Body of pancreas (tissue), 4 donors: ENCODE measurements at places on chromosomes 1 and 21.
A peak's percentile ranks its signal among the peaks of the same experiment; 100 is the strongest.

- no peak overlapping the region for H3K27ac ChIP-seq
- H3K4me3 ChIP-seq: no peak overlapping the region
- H3K4me1 ChIP-seq: peaks cover 17% of the 10 kb centered on the region
- no peak for DNase-seq
- no peaks in the 10 kb centered on the region for H3K27me3 ChIP-seq
- H3K36me3 ChIP-seq: peaks cover 3% of the 10 kb centered on the region
These were observed 12.9 kb downstream of the FAAH start for GRCh38 chr1:46406881-46407608.

DNA sequence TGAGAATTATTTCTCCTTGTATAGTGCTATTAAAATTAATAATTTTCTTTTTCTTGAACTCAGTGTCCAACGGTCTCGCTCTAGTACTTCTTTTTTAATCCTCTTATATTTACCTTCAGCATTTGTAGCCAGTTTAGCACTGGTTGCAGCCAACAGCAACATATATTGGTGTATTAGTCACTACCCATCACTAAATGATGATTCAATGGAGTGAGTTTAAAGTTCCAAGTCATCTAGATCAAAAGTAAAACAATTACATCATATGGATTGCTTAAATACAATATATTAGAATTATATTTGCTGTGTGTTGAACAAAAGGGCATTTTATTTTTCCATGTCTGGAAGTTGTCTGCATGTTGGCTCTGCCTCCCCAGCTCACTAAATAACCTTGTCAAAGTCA lies 591.8 kb downstream of the ADGRL2 start:
- H3K4me3 ChIP-seq: no peak overlapping the region
- H3K4me1 ChIP-seq: no peaks in the 10 kb centered on the region
- DNase-seq: no peak
- H3K27me3 ChIP-seq: no peaks in the 10 kb centered on the region
- H3K27ac ChIP-seq: no peak overlapping the region

DNA sequence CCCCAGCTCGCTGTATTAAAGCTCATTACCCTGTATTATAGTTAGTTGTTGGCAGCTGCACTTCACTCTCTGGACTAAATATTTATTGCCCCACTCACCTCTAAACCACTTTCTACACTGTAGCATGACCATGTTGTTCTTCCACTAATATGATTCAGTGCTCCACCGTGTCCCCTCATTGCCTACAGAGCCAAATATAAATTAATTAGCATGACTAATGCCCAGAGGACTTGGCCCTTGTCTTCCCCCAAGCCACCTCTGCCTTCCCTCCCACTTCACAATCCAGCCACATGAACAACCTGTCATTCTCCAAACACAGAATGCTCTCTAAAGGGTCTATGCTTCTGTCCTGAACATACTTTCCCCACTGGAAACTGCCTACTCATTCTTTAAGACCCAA lies 276.5 kb downstream of the PLPP3 start:
- no peaks in the 10 kb centered on the region for H3K36me3 ChIP-seq
- H3K4me3 ChIP-seq: no peak overlapping the region
- H3K27ac ChIP-seq: no peak overlapping the region
- no peak for DNase-seq
- H3K4me1 ChIP-seq: no peaks in the 10 kb centered on the region
- no peaks in the 10 kb centered on the region for H3K27me3 ChIP-seq

DNA sequence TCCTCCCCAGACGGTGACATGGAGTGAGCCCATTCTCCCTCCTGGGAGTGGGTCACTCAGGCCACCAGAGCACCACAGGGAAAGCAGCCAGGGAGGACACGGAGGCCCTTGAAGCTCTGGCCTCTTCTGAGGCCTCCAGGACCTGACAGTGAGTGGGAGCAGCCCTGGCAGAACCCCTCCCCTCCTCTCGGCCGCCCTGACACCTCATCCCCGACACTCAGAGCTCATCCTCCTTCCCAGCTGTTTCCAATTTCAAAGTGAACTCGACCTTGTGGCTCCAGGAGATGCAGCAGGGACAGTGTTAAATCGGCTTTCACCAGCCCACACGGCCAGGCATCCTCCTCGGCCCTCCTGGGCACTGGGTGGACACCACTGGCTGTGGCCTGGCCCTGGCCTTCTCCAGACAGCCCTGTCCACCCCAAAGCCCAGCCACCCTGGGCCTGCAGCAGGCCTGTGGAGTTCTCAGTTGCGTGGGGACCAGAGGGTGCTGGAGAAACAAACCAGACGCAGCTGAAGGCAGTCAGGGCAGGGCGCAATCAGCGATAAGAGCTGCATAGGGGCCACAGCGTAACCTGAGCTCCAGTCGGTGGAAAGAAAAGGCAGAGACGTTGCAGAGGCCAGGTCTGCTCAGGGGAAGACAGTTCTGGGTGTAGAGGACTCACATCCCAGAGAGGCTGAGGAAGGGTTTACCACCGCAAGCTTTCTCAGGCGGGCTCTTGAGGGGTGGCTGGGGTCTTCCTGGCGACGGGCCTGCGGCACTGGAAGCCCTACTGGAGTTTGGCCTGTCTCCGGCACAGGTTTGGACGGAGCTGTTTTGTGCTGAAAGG lies 27.1 kb downstream of the FTCD start:
- no peak for DNase-seq
- H3K27ac ChIP-seq: no peak overlapping the region
- H3K4me1 ChIP-seq: no peaks in the 10 kb centered on the region
- no peaks in the 10 kb centered on the region for H3K27me3 ChIP-seq

GRCh38 chr1:42422737-42423136 lies 33.1 kb downstream of the ZMYND12 start:
- H3K27ac ChIP-seq: no peak overlapping the region
- H3K4me1 ChIP-seq: peaks cover 18% of the 10 kb centered on the region
- H3K27me3 ChIP-seq: no peaks in the 10 kb centered on the region
- no peak for DNase-seq
- H3K4me3 ChIP-seq: no peak overlapping the region
- H3K36me3 ChIP-seq: no peaks in the 10 kb centered on the region

DNA sequence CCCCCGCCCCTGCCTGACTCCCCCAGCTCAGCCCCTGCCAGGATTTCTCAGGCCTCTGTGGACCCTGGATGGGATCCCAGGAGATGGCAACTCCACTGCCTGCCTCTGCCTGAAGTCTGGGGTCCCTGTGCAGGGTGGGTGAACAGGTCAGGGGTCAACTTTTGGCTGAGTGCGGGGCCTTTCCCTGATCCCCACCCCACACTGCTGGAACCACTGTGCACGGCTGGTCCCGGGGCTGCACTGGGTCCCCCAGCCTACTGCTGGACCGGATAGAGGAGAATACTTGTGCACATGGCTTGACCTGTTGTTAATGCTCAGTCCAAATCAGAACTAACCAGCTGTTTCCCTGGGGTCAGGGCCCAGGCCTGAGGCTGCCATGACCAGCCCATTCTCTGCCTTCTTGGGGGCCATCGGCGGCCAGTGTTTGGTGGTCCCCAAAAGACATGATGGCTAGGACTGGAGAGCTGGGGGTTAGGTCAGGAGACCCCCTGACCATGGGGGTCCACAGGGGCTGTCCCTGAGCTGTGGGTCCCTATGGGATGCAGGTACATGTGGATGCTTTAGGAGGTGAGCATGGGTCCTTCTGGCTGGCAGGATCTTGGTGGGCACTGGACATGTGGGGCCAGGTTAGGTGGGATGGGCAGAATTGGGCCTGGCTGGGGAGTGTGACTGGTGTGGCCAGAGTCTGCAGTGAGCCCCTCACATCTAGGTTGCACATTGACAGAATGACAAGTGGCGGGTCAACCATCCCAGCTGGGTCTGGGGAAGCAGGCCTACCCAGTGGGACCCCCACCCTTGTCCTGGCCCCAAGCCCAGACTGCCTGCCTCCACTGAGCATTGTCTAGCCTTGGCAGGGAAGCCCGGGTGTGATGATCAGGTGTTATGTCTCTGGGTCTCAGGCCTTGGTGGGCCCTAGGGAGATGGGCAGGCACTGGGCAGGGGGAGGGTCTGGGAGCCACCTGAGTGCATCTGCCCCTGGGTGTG lies 19.0 kb upstream of the ZNF678 start:
- H3K4me3 ChIP-seq: no peak overlapping the region
- no peaks in the 10 kb centered on the region for H3K36me3 ChIP-seq
- no peaks in the 10 kb centered on the region for H3K27me3 ChIP-seq
- no peak overlapping the region for H3K27ac ChIP-seq
- peaks cover 32% of the 10 kb centered on the region for H3K4me1 ChIP-seq

- no peak within 1 kb of the TSS for H3K27ac ChIP-seq
- DNase-seq: no peak
- peaks cover 4% of the 10 kb centered on the region for H3K27me3 ChIP-seq
- peaks cover 37% of the 10 kb centered on the region for H3K4me1 ChIP-seq
- no peaks in the 10 kb centered on the region for H3K36me3 ChIP-seq
- H3K4me3 ChIP-seq: no peak within 1 kb of the TSS
These were observed at the start of gene TBX15 for GRCh38 chr1:118988186-118989005. Gene TBX15, minus strand, starts transcription at chr1:118988343. Its CDS starts 548 bp downstream, at chr1:118987795.

DNA sequence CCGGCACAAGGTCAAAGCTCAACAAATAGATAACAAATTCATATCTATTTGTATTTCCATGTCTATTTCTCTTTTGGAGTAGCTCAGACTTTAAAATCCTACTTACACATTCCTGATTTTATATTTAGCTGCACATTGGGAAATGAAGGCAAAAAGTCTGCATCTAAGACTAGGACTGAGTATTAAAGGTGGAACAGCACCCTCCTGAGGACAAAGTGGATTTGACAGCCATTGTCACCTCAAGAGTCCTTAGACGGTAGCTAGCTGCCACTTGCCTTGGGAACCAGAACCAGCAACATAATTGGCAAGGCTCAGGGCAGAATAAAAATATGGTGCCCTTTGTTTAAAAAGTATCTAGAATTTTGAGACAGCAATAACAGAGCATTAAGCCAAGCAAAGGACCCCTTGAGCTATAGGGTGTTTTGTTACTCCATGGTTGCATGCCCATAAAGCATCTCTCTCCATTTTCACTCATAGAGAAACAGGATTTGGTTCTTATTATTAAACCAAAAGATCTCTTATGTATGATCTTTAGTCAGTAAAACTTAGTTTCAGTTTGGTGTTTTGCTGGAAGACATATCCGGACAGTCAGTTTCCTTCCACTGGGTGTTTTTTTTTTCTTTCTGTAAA lies 30.0 kb upstream of the SGIP1 start:
- H3K4me1 ChIP-seq: no peaks in the 10 kb centered on the region
- no peak overlapping the region for H3K27ac ChIP-seq
- DNase-seq: peak; percentile 36
- no peaks in the 10 kb centered on the region for H3K36me3 ChIP-seq
- H3K4me3 ChIP-seq: no peak overlapping the region

DNA sequence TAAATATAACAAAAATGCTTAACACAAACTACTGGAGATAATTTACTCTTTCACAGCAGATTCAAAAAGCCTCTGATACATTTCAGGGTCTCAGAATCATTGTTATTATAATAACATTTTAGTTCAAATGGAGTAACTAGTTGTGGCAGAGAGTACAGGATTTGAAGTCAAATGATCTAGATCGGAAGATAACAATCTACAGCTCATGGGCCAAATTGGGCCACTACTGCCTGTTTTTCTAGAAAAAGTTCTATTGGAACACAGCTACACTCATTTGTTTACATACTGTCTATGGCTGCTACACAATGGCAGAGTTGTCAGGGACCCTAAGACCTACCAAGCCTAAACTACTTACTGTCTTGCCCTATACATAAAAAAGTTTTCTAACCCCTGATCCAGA lies 63.6 kb downstream of the ELAVL4 start:
- no peak overlapping the region for H3K4me3 ChIP-seq
- no peaks in the 10 kb centered on the region for H3K27me3 ChIP-seq
- no peaks in the 10 kb centered on the region for H3K36me3 ChIP-seq
- no peak for DNase-seq
- H3K27ac ChIP-seq: no peak overlapping the region
- H3K4me1 ChIP-seq: peaks cover 5% of the 10 kb centered on the region

- H3K36me3 ChIP-seq: no peaks in the 10 kb centered on the region
- H3K27ac ChIP-seq: no peak overlapping the region
- no peaks in the 10 kb centered on the region for H3K27me3 ChIP-seq
- no peak overlapping the region for H3K4me3 ChIP-seq
These were observed 91.6 kb downstream of the DDAH1 start for GRCh38 chr1:85373378-85373708.

DNA sequence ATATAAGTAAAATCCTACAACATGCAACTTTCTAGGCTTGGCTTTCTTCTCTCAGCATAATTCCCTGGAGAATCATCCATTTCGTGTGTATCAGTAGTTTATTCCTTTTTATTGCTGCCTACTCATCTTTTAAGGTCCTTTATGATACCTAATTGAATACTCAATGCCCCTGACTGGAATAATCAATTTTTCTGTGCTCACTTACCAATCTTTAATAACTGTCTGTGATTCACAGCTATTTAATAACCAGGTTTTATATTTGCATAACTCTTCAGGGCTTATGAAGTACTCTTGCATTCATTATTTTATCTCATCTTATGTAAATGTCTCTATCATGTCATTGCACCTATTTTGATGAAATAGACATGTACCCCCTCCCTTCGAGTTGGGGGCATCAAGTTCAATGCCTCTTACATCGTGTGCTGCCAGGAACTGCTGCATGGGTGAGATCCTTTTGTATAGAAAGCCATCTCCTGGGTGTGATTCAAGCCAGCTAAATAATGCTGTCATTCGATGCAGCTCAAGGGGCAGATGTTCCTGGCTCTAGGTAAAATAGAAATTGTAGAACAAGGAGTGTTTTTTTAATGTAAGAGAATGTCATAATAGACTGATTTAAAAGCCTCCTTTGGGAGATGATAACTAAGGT lies 222.7 kb downstream of the SLC35F3 start:
- H3K4me1 ChIP-seq: no peaks in the 10 kb centered on the region
- no peak overlapping the region for H3K27ac ChIP-seq
- H3K36me3 ChIP-seq: no peaks in the 10 kb centered on the region

- DNase-seq: peak; percentile 88
- H3K4me3 ChIP-seq: no peak overlapping the region
- H3K27ac ChIP-seq: peak overlapping the region; percentile 90
- H3K36me3 ChIP-seq: peaks cover 17% of the 10 kb centered on the region
- H3K4me1 ChIP-seq: peaks cover 89% of the 10 kb centered on the region
These were observed 3.5 kb downstream of the MOB3C start for GRCh38 chr1:46612937-46613660.

GRCh38 chr1:234889643-234890042 lies 239.0 kb downstream of the TOMM20 start:
- H3K4me1 ChIP-seq: peaks cover 41% of the 10 kb centered on the region
- no peaks in the 10 kb centered on the region for H3K36me3 ChIP-seq
- H3K4me3 ChIP-seq: no peak overlapping the region
- H3K27me3 ChIP-seq: no peaks in the 10 kb centered on the region
- no peak overlapping the region for H3K27ac ChIP-seq

DNA sequence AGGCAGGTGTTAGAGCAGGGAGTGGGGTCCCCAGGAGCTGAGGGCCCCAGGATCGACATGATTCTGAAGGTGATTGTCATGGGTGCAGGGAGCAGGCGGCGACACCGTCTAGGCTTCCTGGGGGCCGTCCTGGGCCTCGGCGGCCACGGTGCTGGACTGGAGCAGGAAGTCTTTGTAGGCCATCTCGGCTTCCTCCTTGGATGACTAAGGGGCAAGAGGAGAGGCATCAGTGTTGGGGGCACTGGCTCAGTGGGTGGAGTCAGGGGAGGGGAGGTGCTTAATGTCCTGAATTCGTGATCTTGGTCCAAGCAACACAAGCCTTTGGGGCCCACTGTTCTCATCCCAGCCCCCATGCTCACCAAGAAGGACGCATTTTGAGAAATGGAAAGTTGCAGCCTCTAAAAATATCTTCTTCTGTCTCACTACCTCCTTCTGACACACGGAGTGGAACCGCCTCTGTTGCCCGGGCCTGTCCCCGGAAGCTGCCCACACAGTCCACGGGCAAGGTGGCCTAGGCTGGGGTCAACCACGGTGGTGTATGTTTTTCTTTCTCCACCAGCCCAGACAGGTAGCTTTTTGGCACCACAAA lies 8.6 kb upstream of the FCMR start:
- no peak for DNase-seq
- no peaks in the 10 kb centered on the region for H3K4me1 ChIP-seq
- no peak overlapping the region for H3K27ac ChIP-seq
- no peak overlapping the region for H3K4me3 ChIP-seq
- H3K36me3 ChIP-seq: no peaks in the 10 kb centered on the region
- no peaks in the 10 kb centered on the region for H3K27me3 ChIP-seq
